ENCODE measurements at places on chromosomes 3 and 15. TPM values are rescaled to one million over a fixed set of nuclear protein-coding genes. Genes with fewer than 3 reads are reported as not detected.

GRCh38 chr3:14082108-14082657 lies 42.5 kb downstream of the CHCHD4 start:
- H3K27me3 ChIP-seq = no peaks in the 10 kb centered on the region
- H3K36me3 ChIP-seq = no peaks in the 10 kb centered on the region
- no peak overlapping the region for H3K27ac ChIP-seq
- DNase-seq = no peak
- no peak overlapping the region for H3K4me3 ChIP-seq

DNA sequence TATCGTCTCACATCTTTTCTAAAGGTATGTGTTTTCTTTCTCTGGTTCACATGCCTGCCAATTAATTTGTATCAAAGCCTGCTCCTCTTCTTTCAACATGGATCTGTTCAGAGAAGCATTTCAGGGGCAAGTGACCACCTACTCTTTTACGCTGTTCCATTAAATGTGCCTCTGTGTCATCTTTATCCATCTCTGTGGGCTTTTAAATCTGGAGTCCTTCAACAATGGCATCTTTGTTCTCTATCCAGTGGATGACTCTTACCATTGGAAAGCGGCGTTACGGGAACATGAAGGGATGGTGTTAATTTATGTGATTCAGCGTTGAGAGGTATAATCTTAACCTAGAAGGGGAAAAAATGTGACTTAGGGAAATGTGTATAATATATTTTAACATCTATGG lies 92.7 kb upstream of the CFAP20DC start:
- no peaks in the 10 kb centered on the region for H3K36me3 ChIP-seq
- no peak overlapping the region for H3K4me3 ChIP-seq
- no peaks in the 10 kb centered on the region for H3K4me1 ChIP-seq
- no peaks in the 10 kb centered on the region for H3K27me3 ChIP-seq

DNA sequence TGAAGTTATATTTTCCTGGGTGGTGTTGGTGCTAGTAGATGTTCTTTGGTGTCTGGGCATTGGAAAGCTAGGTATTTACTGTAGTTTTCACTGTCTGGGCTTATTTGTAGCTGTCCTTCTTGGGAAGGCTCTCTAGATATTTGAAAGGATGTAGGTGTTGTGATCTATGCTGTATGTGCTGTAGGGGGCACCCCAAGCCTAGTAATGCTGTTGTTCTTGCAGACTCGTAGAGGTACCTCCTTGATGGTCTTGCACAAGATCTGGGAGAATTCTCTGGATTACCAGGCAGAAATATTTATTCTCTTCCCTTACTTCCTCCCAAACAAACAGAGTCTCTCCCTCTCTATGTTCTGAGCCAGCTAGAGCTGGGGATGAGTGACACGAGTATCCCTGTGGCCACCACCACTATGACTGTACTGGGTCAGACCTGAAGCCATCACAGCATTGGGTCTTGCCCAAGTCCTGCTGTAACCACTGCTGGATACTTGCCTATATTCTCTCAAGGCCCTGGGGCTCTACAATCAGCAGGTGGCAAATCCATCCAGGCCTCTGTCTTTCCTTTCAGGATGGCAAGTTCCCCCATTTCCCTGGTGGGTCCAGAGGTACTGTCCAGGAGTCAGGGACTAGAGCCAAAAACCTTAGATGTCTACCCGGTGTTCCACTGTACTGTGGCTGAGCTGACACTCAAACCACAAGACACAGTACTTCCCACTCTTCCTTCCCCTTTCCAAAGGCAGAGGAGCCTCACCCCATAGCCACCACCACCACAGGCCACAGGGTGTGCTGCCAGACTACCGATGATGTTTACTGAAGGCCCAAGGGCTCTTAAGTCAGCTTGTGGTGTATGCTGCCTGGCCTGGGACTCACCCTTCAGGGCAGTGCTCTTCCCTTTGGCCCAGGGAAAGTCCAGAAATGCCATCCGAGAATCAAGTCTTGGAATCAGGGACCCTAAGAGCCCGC lies 195.2 kb upstream of the DPPA4 start:
- peak; percentile 61 for DNase-seq
- no peaks in the 10 kb centered on the region for H3K27me3 ChIP-seq
- no peak overlapping the region for H3K27ac ChIP-seq
- H3K36me3 ChIP-seq = no peaks in the 10 kb centered on the region

DNA sequence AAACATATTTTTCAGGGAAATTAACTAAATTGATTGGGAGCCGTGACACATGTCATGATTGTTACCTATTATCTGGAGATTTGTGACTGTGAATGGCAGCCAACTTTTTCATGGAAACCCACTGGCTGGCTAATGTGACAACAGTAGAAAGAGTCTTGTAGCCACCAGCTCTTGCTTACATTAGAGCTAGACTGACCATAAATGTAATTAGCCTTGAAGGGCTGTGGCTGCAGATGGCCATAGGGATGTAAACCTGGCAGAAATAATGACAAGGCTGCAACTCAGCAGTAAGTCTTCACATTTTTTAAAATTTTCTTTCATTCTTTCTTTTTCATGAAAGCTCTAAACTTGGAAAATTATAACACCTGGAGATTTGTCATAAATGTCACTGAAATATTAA lies 168.2 kb upstream of the ROBO2 start:
- no peak overlapping the region for H3K4me3 ChIP-seq
- no peaks in the 10 kb centered on the region for H3K4me1 ChIP-seq
- H3K27me3 ChIP-seq = no peaks in the 10 kb centered on the region
- no peaks in the 10 kb centered on the region for H3K36me3 ChIP-seq

DNA sequence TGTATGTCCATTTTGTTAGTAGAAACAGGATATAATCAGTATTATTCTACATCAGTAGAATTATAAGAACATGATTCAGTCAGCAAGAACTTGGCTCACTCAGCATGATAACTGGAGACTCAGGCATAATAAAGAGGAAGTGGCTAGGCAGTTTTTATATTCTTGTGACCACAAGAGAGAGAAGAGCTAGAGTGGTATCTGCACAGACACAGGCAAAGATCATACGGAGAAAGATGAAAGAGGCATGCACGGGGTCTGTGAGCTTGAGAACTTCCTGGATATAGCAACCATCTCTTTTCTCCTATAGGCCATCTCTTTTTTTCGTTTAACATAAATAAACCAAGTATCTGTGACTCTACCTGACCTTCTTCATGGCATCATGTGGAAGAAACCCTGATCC lies 46.8 kb downstream of the MYO5A start:
- no peak for DNase-seq
- H3K4me1 ChIP-seq = no peaks in the 10 kb centered on the region
- no peaks in the 10 kb centered on the region for H3K36me3 ChIP-seq
- no peaks in the 10 kb centered on the region for H3K27me3 ChIP-seq
- no peak overlapping the region for H3K4me3 ChIP-seq

DNA sequence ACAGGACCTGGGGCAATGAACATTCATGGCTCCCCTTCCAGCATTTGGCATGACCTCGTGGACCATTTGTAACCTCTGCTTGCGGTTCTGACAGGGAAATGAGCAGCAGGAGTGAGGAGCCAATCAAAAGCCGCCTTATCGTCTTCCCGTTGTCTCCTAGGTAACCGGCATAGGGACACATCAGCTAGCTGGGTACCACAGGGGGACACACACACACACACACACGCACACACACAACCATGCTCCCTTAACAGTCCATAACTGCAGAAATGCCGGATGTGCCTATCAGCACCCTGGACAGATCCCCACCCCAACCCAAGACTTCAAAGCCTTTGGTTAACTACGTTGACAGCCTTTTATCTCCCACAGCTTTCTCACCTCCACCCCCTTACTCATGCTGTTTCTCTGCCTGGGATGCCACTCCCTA lies 53.4 kb upstream of the CCDC174 start:
- H3K27ac ChIP-seq = no peak overlapping the region
- DNase-seq = no peak
- no peaks in the 10 kb centered on the region for H3K27me3 ChIP-seq
- H3K4me3 ChIP-seq = no peak overlapping the region
- H3K4me1 ChIP-seq = no peaks in the 10 kb centered on the region
- H3K36me3 ChIP-seq = no peaks in the 10 kb centered on the region

Gene GPD1L
- total RNA-seq = 35.5 TPM

DNA sequence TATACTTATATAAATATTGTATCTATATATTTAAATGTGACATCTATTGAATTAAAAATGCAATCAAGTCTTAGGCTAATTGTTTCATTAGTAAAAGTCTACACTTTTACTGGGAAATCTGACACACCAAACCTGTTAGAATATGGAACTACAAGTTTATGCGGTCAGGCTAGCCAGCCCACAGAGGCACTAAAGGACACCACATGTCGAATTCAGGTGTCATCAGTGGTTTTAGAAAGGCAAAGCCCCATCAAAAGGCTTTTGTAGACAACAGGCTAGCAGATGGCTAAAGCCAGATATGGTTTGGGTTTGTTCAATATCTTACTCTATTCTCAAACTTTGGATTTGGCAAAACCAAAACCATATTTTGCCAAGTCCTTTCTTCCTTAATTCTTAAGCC lies 411.0 kb downstream of the MECOM start:
- H3K27me3 ChIP-seq = no peaks in the 10 kb centered on the region
- H3K4me3 ChIP-seq = no peak overlapping the region
- DNase-seq = no peak
- H3K36me3 ChIP-seq = no peaks in the 10 kb centered on the region

GRCh38 chr3:122183893-122184590 lies 574 bp downstream of the CASR start:
- H3K27me3 ChIP-seq = peaks cover 5% of the 10 kb centered on the region
- no peaks in the 10 kb centered on the region for H3K4me1 ChIP-seq
- peak overlapping the region; percentile 64 for H3K27ac ChIP-seq
- DNase-seq = peak; percentile 29
- H3K4me3 ChIP-seq = peak overlapping the region; percentile 56
- H3K36me3 ChIP-seq = no peaks in the 10 kb centered on the region

Gene C3orf20
- total RNA-seq = 0.16 TPM

Gene PPM1M
- 32.5 TPM for total RNA-seq

DNA sequence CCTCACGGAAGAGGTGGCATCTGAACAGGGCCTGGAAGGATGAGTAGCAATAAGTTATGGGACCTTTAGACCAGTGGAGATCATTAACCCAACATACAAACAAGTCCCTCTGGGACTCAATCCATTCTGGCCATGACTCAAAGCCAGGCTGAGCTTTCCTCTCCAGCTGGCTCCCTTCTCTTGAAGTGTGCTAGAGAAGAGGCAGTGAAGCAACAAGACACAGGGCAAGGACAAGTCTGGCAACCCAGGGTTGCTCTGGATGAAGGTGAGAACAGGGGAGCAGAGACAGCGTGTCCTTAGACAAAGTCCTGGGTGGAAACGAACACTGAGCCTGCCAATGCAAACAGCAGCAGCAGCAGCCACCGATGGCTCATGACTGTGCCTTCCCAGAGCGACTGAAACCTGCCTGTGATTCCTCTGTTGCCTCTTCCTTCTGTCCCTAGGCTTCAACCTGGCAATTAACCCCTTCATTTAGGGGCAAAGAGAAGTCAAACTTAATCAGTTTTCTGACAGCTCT lies 86.8 kb downstream of the BDH1 start:
- H3K27ac ChIP-seq = no peak overlapping the region
- no peaks in the 10 kb centered on the region for H3K27me3 ChIP-seq
- no peak overlapping the region for H3K4me3 ChIP-seq
- no peak for DNase-seq
- no peaks in the 10 kb centered on the region for H3K4me1 ChIP-seq

GRCh38 chr3:59555593-59556315 lies 505.9 kb upstream of the CFAP20DC start:
- no peak overlapping the region for H3K4me3 ChIP-seq
- H3K27me3 ChIP-seq = no peaks in the 10 kb centered on the region
- no peak overlapping the region for H3K27ac ChIP-seq
- H3K36me3 ChIP-seq = no peaks in the 10 kb centered on the region
- no peak for DNase-seq

DNA sequence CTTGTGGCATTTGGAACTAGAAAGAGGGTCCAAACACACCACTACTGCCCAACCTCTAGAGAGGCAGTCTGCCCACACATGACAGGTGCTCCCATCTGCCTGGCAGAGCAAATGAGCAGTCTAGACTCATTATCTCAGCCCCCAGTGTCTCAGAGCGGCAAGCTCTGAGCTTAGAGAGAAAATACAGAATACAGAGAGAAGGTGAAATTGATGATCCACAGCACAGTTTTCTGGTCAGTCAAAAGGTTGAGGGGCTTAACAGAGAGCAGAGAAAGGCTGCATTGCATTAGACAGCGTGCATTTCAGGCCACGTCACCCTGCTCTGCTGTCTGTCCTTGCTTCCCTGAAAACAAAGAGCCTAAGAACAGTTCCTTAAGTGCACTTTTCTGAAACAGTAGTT lies 135.1 kb downstream of the KCNMB2 start:
- no peak overlapping the region for H3K4me3 ChIP-seq
- no peaks in the 10 kb centered on the region for H3K27me3 ChIP-seq
- peaks cover 4% of the 10 kb centered on the region for H3K4me1 ChIP-seq

GRCh38 chr15:83057696-83058376 lies 9.2 kb downstream of the BTBD1 start:
- peaks cover 6% of the 10 kb centered on the region for H3K4me1 ChIP-seq
- H3K27ac ChIP-seq = no peak overlapping the region
- DNase-seq = no peak
- no peak overlapping the region for H3K4me3 ChIP-seq

Gene IQCF5
- total RNA-seq = not detected

- H3K36me3 ChIP-seq = no peaks in the 10 kb centered on the region
- no peaks in the 10 kb centered on the region for H3K27me3 ChIP-seq
- H3K4me3 ChIP-seq = no peak overlapping the region
- H3K4me1 ChIP-seq = no peaks in the 10 kb centered on the region
- no peak for DNase-seq
Measured at GRCh38 chr3:169505577-169506230, 157.8 kb downstream of the MECOM start.

DNA sequence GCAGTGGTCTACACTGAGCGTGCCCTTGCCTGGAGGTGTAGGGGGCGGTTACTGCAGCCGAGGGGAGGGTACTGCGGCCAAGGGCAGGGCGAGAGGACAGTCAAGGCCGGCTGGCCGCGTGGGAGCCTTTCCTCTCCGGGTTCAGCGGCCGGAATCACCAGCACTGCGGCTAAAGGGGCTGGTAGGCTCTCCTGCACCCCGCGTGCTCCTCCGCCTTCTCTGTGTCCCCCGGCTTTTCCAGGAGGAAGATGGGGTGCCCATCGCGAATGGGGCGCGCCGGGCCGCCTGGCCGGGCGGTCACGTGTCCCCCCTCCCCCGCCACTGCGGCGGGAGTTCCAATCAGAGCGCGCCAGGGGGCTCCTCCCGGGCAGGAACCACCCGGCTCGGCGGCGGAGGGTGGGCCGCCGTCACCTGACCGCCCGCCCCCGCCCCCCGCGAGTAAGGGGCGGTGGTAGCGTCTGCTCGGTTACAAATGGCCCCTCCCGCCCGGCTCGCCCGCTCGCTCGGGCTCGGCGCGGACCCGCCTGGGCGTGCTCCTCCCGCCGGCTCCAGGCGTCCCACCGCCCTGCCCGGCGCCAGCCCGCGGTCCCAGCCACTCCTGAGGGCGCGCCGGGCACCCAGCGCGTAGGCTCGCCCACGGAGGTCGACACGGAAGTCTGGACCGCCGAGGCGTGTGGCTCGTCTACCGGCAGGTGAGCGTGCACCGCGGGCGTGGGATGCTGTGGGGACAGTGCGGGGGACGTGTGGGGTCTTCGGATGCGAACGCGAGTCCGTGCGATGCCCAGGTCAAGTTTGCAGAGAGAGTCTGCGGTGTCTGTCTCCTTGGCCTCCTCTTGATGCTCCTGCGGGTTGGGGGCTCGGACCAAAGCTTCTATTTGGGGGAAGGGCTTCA lies 242.6 kb upstream of the TOPAZ1 start:
- peak overlapping the region; percentile 51 for H3K27ac ChIP-seq
- H3K4me3 ChIP-seq = peak overlapping the region; percentile 20
- no peaks in the 10 kb centered on the region for H3K4me1 ChIP-seq
- H3K27me3 ChIP-seq = peaks cover 46% of the 10 kb centered on the region
- peak; percentile 80 for DNase-seq
- H3K36me3 ChIP-seq = no peaks in the 10 kb centered on the region
